ENCODE measurements at places on chromosomes 5 and 9.

GRCh38 chr9:112162621-112163413 is 12.3 kb downstream of the SUSD1 start:
- DNase-seq, result no peak

DNA sequence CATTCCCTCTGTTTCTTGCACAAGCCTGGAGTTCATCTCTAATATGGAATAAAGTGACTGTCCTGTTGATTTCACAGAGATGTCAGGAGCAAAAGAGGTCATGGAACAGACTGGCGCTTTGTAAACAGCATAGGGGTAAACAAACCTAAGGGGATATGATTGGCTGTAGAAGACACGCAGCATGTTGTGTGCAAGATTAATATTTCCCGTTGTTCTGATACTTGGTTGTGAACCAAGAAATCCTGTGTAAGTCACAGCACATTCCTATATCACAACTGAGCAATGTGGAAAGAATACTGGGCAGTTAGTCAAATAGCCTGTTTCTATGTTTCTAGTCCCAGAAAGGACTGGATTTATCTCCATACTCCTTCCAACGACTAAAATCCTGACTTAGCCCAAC is 3.2 kb downstream of the ADAMTS12 start:
- DNase-seq, result no peak

DNA sequence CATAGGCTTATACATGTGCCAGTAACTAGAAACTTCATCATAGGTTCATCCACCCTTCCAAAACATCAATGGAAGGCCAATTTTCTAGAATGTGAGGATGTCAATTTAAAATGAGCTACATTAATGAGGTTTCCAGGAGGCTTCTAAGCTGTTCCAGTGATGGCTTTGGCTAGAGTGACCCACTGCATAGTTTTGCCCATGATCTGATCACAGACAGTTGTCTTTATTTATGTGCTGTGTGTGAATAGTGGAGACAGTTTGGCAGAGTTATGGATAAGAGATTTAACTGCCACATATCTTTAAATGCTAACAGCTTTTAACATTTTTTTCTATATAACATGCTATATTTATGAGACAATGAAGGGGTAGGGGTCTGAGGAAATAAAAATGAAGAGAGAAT is 139.0 kb upstream of the ZNF462 start:
- no peak for DNase-seq

DNA sequence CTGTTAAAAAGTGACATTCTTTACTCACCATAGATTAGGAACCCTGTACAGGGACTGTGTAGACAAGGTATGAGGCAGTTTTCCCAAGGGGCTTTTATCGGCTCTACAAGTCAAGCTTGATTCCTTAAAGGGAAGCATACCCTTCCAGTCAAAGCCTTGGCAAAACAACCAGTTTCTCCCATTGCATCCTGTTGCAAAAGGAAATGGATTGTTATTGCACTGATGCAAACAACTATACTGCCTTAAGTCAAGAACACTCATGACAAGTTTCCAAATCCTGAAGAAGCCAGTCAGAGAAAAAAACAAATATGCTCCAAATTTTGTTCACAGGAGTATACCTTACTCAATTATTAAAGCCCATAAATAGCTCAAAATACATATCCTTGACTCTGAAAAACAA is 67.5 kb downstream of the RGMB start:
- DNase-seq, result no peak

DNA sequence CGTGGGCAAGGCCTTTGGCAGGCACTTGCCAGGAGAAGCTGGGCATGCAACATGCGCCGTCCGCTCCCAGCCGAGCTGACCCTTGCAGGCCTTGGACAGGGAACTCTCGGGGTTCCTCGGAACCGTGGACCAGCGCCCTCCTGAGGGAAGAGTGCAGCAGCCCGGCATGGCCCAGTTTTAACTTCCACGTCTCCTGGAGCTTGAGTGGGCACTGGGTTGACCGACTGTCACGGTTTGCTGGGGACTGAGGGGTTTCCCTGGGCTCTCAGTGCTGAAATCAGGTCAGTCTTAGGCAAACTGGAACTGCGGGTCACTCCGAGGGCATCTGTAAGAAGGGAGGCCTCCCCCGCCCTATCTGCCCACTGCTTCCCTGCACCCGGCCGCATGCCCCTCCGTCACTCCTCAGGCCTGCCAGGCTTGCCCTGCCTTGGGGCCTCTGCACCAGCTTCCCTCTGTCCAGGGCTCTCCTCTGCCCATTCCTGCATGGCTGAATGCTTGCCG is 87.0 kb upstream of the PHYKPL start:
- DNase-seq, result no peak

- no peak for DNase-seq
Measured at GRCh38 chr5:57503433-57503832, 20.8 kb upstream of the ACTBL2 start.

GRCh38 chr5:113182658-113183344 is 206.2 kb downstream of the DCP2 start:
- DNase-seq, result no peak

- no peak for DNase-seq
Measured at GRCh38 chr9:93087971-93088655, 7.9 kb upstream of the CARD19 start.

DNA sequence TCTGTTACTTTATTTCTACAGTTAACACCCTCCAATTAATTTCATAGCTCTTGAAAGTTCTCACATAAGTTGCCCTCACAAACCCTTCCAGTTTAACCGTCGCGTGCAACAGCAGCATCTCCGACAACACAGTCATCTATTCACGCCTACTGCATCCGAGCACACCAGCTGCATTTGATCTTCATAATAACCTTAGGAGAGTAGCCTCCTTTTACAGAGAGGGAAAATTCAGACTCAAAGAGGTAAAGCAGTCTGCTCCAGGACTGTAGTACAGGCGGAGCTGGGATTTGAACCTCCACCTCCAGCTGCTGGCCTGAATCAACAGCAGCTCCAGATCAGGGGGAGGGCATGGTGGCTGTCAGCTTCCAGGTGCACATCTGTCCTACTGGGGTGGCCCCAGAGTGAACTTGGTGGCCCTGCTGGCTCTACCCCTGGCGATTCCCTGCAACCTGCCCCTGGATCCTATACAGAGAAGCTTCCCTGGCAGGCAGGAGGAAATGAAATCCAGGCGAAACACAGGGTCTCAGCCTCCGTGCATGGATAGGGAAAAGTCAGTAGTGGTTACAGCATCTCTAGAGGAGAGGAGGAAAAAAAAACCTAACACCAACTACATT is 71.6 kb upstream of the UNC5A start:
- DNase-seq, result no peak

DNA sequence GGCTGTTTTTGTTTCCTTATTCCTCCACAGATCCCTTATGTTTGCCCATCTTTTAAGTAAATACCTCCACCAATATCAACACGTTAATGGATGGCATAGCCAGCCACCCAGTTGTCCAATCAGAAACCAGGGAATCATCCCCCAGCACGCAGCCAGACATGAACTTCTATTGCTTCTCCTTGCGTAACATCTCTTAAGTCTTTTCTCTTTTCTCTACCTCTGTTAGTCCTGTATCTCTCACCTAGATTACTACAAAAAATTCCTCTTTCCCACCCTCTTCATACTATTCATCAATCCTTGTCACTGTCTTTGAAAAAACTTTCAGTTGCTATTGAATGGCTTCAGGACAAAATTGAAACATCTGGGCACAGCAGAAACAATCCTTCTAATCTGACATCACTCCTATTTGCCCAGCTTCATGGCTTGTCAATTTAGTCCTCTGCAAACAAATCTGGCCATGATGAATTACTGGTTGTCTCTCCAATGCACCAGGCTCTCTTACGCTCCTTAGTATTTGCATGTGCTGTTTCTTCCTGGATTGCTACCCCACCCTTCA is 349.3 kb downstream of the RAB3C start:
- no peak for DNase-seq

DNA sequence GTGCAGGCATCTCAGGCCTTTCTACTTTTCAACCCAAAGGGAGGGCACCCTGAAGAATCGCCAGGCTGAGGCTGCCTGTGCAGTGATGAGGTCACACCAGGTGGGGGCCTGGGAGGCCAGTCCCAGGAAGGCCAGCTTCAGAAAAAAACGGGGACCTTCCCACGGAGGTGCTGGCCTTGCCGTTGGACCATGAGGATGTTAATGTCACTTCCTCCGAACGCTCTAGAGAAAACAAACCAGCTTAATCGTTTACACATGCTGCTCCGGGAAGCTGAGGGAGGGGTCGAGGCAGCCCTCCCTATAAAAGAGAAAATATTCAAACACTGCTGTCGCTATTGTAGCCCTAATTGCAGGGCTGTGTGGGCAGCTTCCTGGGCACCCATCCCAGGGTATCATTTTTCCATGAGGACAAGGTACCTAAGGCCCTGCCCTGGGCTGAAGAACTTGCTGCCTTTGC is 27.0 kb downstream of the PTGES start:
- no peak for DNase-seq

GRCh38 chr5:171615705-171616640 is 169.6 kb upstream of the SMIM23 start:
- no peak for DNase-seq

- no peak for DNase-seq
Measured at GRCh38 chr5:150147670-150148069, 8.0 kb downstream of the PDGFRB start.

DNA sequence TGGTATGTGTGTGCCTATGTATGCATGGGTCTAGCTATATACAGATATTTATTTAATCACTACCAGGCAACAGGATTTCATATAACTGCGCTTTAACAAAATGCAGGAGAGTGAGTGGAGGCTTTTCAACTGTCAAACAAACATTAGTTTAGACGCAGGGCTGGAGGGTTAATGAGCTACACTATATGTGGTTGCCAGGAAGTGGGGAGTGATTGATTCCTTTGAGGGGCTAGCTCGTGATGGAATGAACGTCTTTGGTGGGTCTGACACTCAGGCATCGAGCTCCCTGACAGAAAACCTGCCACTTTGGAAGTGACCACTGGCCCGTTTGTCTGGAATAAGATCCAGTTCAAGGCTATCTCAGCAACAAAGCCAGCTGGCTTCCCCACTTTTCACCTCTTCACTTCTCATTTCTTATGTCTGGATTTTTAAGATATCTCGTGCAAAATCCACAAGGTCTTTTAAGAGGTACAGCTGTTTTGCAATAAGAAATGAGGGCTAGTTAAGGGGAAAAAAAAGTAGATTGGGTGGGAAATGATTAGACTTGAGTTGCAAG is 78.0 kb downstream of the CFAP77 start:
- DNase-seq, result no peak

DNA sequence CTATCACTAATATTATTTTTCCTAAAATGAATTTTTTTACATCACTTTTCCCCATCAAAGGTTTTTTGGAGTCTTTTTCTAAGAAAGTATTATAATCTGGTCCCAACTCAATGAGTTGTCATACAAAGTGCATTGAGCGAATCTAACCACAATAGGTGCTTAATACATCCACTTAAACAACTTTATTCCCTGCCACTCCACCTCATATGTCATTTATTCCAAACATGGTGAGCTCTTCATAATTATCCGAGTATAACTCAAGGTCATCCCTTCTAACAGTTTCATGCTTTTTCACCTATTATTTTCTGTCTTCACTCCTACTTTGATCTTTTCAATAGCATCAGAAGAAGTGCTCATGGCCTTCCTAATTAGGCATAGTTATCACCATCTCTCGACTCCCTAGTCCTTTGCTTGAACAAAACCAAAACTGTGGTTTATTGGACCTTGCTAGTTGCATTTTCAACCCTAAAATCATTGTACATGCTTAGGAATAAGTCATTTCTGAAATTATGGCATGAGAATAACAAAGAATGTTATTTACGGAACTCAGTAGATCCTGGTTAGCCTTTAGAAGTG is 754.7 kb upstream of the CTNND2 start:
- DNase-seq, result no peak

- no peak for DNase-seq
Measured at GRCh38 chr9:22405869-22406659, 40.6 kb upstream of the DMRTA1 start.

- no peak for DNase-seq
Measured at GRCh38 chr5:90135779-90136378, 273.7 kb downstream of the CETN3 start.

- DNase-seq, result no peak
Measured at GRCh38 chr9:27145143-27145542, 36.1 kb downstream of the TEK start.

GRCh38 chr9:98228392-98229089 is 26.9 kb downstream of the TBC1D2 start:
- no peak for DNase-seq

GRCh38 chr5:179777909-179778308 is 15.9 kb upstream of the LTC4S start:
- DNase-seq, result no peak

- DNase-seq, result peak; percentile 25
Measured at GRCh38 chr9:129412814-129413536, 207.9 kb downstream of the C9orf50 start.

GRCh38 chr9:95785209-95785608 is 90.3 kb upstream of the ERCC6L2 start:
- no peak for DNase-seq

GRCh38 chr9:88694625-88695024 is 159.6 kb downstream of the NXNL2 start:
- DNase-seq, result no peak

DNA sequence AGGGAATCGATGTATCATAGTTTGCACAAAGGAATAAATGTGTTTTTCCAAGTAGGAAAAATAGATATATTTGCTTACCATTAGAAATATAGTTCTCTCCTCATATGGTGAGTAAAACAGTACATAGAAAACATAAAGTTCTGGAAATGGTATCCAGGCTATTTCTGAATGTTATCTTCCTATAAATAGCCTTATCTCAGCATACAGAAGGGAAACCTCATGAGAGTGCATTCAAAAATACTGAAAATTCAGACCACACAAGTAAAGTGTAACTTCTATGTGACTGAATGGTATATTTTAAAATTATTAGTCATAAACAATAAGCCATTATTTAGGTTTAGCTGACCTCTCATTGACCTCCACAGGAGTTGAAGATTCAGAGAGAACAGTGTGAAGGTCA is 43.5 kb downstream of the MOCS2 start:
- DNase-seq, result no peak

- DNase-seq, result no peak
Measured at GRCh38 chr9:136323371-136323789, 4.0 kb upstream of the GPSM1 start.

DNA sequence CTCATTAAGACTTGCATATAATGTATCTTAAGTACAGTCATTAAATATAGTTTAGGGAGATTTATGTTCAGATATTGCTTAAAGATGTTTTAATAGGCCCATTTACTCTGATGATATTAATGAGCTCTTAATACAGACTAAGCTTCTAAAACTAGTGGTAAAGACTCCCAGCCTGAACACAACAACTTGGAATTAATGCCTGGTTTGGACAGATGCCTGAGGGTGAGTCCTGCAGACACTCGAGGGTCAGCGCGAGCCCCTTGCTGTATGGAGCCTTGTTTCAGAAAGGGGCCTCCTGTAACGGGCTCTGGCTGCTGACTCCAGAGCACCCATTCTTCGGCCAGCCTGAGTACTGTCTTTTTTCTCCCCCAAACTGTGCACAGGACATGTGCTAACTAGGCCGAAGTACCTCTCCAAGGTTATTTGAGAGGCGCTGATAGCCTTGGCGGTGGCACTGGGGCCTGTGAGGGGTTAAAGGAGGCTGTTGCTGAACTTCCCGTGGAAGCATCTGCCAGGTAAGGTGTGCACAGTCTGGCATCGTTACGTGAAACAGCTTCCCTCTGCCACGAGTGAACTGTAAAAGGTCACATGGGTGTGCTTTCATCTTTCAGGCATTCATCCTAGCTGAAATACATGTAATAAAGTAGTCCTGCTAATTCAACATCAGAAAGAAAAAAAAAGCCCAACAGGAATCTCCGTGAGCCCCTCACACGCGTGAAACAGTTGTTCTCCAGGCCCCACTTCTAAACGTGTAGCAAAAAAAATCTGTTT is 113.4 kb downstream of the MVB12B start:
- DNase-seq, result no peak

All from activated CD4-positive, alpha-beta T cell treated with anti-CD3 and anti-CD28 coated beads, Interleukin-2, Interleukin-4, amounts not matched to agents 100 ng/mL and 50 ng/mL, durations not matched to agents 16 hours and 8 hours (primary cell).